ENCODE measurements at places on chromosomes 11 and 22. TPM values are rescaled to one million over a fixed set of nuclear protein-coding genes. Genes with fewer than 3 reads are reported as not detected.

GRCh38 chr11:112223121-112223520 lies 3.1 kb upstream of the PTS start:
- no peak for DNase-seq

DNA sequence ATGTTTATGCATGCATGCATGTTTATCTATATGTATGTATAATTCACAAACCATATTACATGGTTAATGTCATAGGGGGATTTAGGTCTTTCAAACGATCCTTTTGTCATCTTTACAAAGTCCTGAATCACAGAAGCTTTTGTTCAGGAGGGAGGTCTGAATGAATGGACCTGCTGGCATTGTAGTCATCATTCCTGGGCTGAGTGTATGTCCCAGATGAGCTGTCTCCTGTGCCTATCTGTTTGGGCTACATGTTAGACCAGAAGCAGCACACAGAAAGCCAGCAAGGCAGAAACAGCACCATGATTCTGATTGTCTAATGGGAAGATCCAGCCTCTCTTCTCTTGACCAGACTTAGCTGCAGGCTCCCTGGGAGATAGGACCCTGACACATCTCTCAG lies 69.5 kb downstream of the ADM start:
- no peak for DNase-seq

DNA sequence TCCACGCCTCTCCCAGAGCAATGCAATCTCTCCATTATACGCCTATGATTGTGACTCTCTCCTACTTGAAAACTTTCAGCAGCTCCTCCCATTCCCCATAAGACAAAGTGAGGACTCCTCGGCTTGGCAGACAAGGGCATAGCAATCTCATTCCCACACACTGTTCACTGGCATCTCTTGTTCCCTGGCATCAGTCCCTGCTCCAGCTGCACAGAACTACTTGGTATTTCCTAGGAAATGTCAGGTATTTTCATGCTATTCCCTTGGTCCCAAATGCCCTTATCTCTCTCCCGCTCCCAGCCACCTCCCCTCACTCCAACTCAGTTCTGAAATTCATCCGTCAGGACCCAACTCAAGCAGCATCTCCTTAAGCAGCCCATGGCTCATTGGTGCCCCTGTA lies 28.4 kb downstream of the TMPRSS5 start:
- DNase-seq, result no peak

The PAX6 gene
- total RNA-seq, result not detected
